ENCODE measurements at places on chromosomes 12 and 14.

GRCh38 chr14:52906141-52906601, 44.7 kb downstream of the FERMT2 start:
- no peak for DNase-seq

- DNase-seq, result peak; percentile 34
Measured at GRCh38 chr12:52307836-52308805, 13.1 kb downstream of the KRT83 start.

- no peak for DNase-seq
Measured at GRCh38 chr14:53871951-53872350, 84.7 kb downstream of the BMP4 start.

GRCh38 chr12:71460850-71461609, 21.4 kb downstream of the LGR5 start:
- no peak for DNase-seq

DNA sequence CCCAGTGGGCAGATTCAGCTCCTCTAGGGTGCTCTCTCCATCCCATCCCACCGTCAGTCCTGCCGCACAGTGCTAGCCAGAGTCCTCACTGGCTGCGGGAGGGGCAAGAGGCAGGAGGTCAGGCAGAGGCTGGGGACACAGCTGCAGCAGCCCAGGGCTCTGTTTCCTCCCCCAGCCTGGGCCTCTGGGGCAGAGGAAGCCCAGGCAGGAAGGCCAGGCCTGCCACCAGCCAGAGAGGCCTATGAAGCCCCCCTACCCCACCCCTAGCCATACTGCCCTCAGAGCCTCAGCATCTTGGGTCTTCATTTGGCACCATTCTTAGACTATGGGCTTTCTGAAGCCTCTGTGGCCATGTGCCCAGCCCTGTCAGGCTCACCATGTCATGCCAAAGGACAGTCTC, 3.4 kb downstream of the ACVRL1 start:
- no peak for DNase-seq

GRCh38 chr12:42023733-42024494, 120.8 kb downstream of the GXYLT1 start:
- peak; percentile 50 for DNase-seq

DNA sequence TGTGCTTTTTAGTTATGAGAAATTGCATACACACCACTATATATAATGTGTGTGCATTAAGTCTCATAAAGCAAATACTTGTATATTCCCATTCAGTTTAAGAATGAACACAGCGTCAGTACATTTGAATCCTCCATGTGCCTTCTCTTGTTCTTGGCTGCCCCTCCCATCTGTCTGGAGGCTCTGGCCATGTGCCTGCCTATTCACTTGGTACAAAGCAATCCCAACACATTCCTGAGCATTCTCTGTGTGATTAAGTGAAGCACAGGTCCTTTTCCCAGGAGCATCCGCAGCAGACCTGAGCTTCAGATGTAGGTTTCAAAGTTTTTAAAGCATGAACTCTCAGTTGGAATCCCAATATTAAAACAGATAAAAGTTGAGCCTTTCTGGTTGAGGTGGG, 58.7 kb downstream of the POLR3B start:
- DNase-seq, result no peak

DNA sequence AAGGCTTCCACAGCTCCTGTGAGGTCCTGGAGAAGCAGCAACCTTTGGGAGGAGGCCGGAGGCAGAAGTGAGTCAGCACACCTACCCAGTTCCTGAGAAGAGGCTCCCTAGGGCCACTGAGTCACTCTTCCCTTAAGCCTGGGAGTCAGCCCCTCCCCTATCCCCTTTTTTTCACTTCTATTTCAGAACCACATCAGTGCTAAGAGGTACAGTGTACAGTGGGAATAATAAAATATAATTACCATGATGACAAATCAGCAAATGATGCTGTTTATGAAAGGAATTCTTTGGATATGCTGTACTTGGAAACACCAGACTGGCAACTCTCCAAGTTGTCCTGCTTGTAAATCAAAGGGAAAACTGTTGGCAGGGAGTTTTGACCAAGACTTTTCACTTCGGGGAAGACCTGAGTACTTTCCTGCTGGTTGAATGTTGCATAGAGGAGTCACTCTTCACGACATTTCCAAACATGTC, 7.8 kb upstream of the TBPL2 start:
- peak; percentile 43 for DNase-seq

GRCh38 chr12:103523771-103524170, 28.0 kb upstream of the C12orf42 start:
- DNase-seq, result no peak

GRCh38 chr14:56331592-56332216, 213.5 kb downstream of the PELI2 start:
- no peak for DNase-seq

DNA sequence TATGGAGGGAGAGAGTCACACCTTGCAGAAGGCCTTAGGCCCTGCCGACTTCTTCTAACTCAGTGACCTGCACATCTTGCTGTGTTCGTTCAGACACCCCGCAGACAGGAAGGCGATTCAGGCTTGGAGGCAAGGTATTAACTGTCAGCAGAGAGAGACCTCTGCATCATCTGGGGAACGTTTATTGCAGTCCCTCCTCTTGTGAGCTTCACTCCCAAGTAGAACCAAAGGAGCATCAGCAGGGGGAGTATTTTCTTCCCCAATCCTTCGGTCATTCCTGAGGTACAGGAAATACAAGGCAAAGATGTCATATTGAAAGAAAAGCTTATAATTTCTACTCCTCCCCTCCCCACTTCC, 217.9 kb downstream of the CRADD start:
- DNase-seq, result no peak

GRCh38 chr14:76834241-76834661, 8.0 kb downstream of the LRRC74A start:
- DNase-seq, result no peak

- DNase-seq, result no peak
Measured at GRCh38 chr12:91072931-91073330, 15.1 kb upstream of the KERA start.

DNA sequence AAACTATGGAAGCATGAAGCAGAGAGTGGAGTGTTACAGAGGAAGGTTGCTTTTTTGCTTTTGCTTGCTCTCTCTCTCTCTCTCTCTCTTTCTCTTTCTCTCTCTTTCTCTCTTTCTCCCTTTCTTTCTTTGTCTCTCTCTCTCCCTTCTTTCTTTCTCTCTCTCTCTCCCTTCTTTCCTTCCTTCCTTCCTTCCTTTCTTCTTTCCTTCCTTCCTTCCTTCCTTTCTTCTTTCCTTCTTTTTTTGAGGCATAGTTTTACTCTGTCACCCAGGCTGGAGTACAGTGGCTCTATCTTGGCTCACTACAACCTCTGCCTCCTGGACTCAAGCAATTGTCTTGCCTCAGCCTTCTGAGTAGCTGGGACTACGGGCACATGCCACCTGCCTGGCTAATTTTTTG, 7.6 kb downstream of the ARHGDIB start:
- no peak for DNase-seq

DNA sequence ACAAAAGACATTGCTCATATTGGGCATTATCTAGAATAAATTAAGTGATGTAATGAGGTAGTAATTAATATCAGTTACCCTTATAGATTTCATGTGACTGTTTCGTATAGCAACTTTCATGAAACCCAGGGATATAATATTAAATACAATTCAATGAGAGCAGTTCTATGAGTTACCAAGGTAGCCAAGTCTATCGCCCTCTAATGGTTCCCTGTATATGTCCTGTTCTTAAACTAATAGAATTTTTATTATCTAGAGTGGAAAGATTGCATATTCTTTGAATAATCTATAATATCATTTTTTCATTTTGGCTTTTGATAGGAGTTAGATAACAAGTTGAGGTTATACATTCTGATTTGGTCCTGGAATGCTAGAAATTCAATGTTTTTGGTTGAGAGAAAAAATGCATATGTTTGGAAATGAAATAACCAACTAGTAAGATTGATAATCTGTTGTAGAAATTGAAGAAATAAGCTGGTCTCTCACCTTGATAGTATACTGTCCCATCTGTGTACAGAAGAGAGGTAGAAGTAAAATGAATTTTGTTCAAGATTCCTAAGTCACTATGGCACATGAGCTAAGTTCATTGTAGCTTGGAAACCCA, 59.7 kb downstream of the SCFD1 start:
- DNase-seq, result no peak

DNA sequence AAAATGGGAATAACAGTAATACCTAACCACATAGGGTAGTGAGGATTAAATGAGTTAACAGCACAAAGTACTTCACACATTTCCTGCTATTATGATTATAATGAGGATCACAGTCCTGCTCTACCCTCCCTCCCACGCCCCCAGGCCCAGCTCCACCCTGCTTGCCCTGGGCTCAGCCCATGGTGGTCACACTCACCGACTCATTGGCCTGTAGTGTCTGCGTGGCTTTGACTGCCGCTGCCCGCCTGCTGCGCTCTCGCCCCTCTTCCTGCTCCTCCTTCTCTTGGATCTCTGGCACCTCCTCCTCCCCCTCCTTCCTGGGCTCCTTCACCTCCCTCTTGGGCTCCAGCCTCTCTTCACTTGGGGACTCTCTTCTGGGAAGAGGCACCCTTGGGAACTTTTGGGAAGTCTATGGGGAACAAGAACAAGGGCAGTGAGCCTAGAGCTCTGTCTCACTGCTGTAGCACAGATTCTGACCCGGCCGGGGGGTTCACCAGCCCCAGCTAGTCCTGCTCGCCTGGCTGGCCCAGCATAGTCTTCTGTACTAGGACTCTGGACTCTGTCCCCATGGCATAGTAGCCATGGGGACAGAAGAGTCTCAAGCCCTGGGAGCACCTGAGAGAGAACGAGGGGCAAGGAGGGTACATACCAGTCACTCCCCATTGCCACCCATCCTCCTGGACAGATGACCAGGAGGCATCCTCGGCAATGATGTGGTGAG, 7.1 kb upstream of the PNMA1 start:
- no peak for DNase-seq

DNA sequence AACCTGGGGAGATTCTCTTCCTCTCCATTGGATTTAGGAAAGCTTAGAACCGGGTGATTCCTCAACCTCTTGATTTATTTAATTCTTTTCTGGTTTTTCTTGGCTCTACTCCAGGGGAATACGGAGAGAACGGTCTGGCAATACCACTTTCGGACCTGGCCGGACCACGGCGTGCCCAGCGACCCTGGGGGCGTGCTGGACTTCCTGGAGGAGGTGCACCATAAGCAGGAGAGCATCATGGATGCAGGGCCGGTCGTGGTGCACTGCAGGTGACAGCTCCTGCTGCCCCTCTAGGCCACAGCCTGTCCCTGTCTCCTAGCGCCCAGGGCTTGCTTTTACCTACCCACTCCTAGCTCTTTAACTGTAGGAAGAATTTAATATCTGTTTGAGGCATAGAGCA, 67.6 kb downstream of the PTPN11 start:
- no peak for DNase-seq

DNA sequence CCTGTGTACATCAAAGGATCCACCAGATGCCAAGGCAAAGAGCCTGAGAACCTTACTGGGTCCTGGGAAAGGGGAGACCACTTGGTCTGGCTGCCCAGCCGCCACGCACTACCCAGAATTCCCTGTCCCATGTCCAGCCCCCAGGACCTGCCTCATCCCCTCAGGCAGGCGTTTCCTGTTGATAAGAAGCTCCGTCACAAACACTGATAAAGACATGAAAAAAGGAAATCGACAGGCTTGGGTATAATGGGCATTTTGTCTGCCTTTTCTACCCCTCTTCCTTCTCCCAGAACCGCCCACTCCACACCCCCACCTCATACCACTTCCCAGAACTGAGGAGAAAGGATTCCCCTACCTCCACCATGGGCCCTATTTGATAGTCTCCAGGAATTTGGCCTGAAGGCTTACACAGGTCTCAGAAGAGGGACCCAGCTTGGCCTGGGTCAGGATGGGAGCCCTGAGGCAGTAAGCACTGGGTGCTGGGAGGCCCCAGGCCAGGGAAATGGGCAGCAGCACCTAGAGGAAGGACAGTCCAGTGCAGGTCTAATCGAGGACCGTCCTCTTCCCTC, 18.8 kb downstream of the ACVRL1 start:
- no peak for DNase-seq

DNA sequence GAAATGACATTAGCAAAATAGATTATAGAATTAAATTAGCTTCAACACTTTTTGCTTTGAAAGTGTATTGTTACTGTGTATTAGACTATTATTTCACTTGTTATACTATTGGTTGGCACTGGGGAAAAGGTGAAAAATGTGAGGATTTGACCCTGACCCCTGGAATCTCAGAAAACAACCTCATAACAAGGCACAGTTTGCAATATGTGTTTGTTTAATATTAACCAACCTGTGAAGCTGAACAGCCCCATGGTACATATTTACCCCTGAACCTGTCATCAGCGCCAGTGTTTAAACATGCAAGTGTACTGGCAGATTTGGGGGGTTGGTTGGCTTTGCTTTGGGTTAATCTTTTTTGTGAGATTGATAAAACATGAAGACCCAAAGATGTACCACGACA, 11.7 kb downstream of the SLC38A4 start:
- DNase-seq, result no peak

GRCh38 chr12:21502164-21502496, 541 bp downstream of the GOLT1B start:
- peak; percentile 4 for DNase-seq

GRCh38 chr14:70201994-70202393, 13.2 kb upstream of the SLC8A3 start:
- no peak for DNase-seq

- no peak for DNase-seq
Measured at GRCh38 chr12:51023625-51024382, 2.4 kb downstream of the SLC11A2 start.

DNA sequence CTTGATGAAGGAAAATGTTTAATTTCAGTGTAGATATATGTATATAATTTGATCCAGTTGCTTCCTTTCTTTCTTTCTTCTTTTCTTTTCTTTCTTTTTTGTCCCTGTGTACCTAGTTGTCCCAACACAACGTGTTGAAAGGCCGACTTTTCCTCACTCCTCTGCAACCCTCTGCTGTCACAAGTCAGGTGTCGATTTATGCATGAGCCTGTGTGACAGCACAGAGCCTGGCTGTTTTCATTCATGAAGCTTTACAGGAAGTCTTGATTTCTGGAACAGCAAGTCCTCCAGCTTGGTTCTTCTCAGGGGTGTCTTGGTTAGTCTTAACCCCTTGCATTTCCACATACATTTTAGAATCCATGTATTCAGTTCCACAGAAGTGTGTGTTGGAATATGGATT, 88.1 kb downstream of the PPP2R5C start:
- no peak for DNase-seq

- DNase-seq, result no peak
Measured at GRCh38 chr14:75842551-75842950, 139.2 kb downstream of the TGFB3 start.

- DNase-seq, result no peak
Measured at GRCh38 chr14:66568220-66568619, 60.3 kb downstream of the GPHN start.

GRCh38 chr14:79596551-79596950, 614.8 kb downstream of the DIO2 start:
- DNase-seq, result no peak

DNA sequence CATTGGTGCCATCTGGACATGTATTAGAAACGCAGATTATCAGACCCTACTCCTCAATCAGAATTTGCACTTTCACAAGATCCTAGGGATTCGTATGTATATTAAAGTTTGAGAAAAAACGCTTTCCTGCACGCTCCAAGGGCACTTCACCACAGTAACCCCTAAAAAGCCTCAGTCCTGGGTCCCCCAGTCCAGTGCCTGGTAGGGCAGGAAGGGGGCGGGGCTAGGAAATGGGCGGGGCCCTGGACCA, 369 bp downstream of the DEPDC4 start:
- DNase-seq, result peak; percentile 88

- no peak for DNase-seq
Measured at GRCh38 chr12:65764325-65764724, 60.0 kb upstream of the HMGA2 start.
